ENCODE measurements at places on chromosomes 6 and 20.

GRCh38 chr6:29216528-29216927, 45.8 kb downstream of the OR2J2 start:
- DNase-seq, result no peak
- no peaks in the 10 kb centered on the region for H3K27me3 ChIP-seq
- H3K4me1 ChIP-seq, result no peaks in the 10 kb centered on the region
- no peak overlapping the region for H3K4me3 ChIP-seq

DNA sequence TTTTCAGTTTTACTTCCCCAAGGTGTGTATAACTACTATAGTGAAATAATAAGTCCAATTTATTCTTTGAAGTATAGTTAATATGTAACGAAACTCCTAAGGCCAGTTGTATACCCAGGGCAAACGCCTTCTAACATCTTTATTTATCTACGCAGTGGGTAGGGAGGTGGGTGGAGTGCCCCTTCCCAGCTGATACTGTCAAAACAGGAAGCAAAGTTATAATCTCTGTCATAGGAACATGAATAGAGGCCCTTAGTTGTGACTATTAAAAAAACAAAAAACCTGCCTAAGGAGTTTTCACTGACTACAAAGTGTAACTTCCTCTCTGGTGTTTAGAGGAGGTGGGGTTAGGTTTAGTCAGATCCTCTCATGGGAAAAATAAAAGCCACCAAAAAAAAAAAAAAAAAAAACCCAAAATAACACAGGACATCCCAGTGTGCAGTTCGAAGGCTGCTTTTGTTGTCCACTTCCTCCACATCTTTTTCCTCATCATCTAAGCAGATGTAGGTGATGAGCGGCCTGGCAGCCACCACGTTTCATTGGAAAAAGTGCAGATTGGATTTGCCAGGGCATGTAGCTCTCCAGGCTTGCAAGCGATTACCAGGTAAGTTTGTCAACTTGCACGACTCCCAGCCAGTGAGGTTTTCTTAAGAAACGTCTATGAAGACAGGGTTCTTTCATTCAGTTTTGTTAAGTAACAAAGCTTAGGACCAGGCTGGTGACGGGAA, 58.7 kb downstream of the UTRN start:
- H3K27me3 ChIP-seq, result no peaks in the 10 kb centered on the region
- peak overlapping the region; percentile 65 for H3K27ac ChIP-seq
- no peak overlapping the region for H3K4me3 ChIP-seq
- no peak for DNase-seq
- no peaks in the 10 kb centered on the region for H3K36me3 ChIP-seq

- no peaks in the 10 kb centered on the region for H3K27me3 ChIP-seq
- no peak overlapping the region for H3K4me3 ChIP-seq
- H3K36me3 ChIP-seq, result no peaks in the 10 kb centered on the region
These were observed 16.5 kb downstream of the COL20A1 start for GRCh38 chr20:63309261-63310071.

- no peak overlapping the region for H3K27ac ChIP-seq
- no peak overlapping the region for H3K4me3 ChIP-seq
- H3K36me3 ChIP-seq, result no peaks in the 10 kb centered on the region
These were observed 14.3 kb downstream of the TBPL1 start for GRCh38 chr6:133967347-133967746.

DNA sequence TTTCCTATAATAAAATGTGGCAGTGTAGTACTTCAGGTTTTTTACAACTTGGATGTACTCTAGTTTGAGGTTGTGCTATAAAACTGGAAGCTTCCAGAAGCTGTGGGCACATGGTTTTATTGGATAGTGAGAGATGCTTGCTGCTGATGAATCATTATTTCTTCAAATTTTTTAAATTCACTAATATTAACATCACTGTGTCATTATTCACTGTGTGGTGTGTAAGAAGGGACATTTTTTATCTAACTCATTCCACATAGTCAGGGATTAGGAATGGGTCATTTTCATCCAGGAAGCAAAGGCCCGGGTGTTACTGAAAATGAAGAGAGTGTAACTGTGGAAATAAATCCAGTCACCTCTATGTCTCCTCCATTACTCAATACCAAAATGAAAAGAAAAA, 421.0 kb downstream of the TENT5A start:
- H3K4me3 ChIP-seq, result no peak overlapping the region
- no peak for DNase-seq
- no peaks in the 10 kb centered on the region for H3K36me3 ChIP-seq
- H3K27me3 ChIP-seq, result no peaks in the 10 kb centered on the region

- no peaks in the 10 kb centered on the region for H3K4me1 ChIP-seq
- no peaks in the 10 kb centered on the region for H3K27me3 ChIP-seq
- no peak overlapping the region for H3K4me3 ChIP-seq
- H3K27ac ChIP-seq, result no peak overlapping the region
- no peaks in the 10 kb centered on the region for H3K36me3 ChIP-seq
- DNase-seq, result no peak
These were observed 38.1 kb upstream of the ZBTB24 start for GRCh38 chr6:109521080-109521479.

DNA sequence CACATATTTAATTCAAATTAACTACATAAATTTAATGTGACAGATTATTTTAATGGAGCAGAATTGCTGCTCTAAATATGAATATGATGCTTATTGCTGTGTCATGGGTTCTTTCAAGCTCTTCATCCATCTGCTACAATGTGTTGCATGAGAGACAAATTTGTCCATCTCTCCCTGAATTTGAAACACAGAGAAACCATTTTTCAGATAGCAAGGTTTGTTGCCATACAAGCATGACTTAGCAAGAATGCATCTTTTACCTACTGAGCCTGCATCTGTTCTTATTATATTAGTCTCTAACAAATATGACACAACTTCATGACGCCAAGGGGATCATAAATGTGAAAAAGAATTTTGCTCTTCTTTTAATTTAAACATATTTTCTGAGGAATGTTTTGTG, 8.0 kb upstream of the UTRN start:
- no peak for DNase-seq
- H3K4me1 ChIP-seq, result peaks cover 15% of the 10 kb centered on the region
- no peaks in the 10 kb centered on the region for H3K36me3 ChIP-seq
- no peaks in the 10 kb centered on the region for H3K27me3 ChIP-seq

DNA sequence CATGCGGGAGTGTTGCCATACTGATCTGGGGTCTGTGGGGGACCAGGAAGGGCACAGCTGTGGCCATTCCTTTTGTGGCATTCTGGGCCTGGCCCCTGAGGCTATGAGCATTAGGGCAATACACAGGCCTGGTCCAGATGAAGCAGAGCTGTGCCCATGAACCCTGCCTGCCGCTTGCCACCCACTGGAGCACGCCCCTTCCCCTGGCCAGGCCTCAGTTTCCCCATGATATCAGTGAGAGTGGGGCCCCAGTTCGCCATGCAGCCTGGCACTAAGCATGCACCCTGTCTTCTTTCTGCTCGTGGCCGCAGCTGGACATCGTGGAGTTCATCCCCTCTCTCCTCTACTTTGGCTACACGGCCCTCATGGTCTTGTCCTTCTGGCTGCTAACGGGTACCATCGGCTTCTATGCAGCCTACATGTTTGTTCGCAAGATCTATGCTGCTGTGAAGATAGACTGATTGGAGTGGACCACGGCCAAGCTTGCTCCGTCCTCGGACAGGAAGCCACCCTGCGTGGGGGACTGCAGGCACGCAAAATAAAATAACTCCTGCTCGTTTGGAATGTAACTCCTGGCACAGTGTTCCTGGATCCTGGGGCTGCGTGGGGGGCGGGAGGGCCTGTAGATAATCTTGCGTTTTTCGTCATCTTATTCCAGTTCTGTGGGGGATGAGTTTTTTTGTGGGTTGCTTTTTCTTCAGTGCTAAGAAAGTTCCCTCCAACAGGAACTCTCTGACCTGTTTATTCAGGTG, 42.4 kb downstream of the PLAGL2 start:
- H3K4me3 ChIP-seq, result no peak overlapping the region
- no peaks in the 10 kb centered on the region for H3K27me3 ChIP-seq
- H3K36me3 ChIP-seq, result no peaks in the 10 kb centered on the region
- peak; percentile 36 for DNase-seq
- no peak overlapping the region for H3K27ac ChIP-seq

DNA sequence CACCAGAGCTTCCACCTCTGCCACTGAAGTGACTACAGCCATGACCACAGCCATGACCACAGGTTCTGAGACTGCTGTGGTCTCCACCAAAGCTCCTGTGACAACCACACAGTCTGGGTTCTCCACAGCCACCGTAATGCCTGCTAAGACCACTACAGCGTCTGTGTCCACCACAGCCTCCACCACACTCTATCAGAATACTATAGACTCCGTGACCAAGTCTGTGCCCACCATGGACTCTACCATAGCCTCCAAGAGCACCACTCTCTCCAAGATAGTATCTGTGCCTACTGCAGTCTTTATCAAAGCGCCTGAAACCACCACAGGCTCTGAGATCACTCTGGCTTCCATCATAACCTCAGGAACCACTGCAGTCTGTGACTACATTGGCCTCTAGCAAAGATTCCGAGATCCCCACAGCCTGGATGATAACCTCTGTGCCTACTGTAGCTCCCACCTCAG, 18.3 kb upstream of the MUC21 start:
- no peak for DNase-seq
- no peak overlapping the region for H3K27ac ChIP-seq
- no peaks in the 10 kb centered on the region for H3K36me3 ChIP-seq
- H3K4me3 ChIP-seq, result no peak overlapping the region

DNA sequence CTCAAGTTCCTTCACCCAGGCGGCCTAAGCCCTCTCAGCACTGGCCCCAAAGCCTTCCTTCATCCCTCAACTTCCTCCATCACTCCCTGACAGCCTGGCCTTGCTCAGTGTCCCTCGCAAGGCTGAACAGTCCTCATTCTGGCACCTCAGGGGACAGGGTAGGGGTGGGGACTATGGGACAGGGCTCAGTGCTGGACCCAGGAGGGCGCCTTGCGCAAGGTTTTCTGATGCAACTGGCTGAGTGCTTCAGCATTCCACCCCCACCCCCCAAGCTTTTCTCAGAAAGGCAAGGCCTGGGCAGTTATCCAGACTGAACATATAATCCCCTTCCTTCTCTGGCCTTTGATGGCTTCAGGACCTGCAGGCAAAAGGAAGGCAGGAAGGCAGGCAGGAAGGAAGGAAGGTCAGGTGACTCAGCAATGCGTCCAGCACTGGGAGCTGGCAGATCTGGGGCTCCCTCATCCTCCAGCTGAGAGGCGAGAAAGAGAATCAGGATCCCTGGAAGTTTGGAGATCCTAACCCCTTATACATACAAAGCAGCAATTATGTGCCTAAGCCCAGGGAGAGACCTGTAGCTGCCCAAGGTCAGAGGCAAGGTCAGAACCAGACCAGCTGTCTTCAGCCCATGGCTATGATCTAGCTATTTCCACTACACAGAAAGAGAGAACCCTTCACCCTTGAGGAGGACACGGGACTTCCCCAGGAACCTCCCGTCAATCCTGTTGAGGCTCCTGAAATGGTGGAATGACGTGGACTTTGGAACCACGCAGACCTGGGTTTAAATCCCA, 8.6 kb upstream of the TRIB3 start:
- peak overlapping the region; percentile 92 for H3K27ac ChIP-seq
- no peaks in the 10 kb centered on the region for H3K27me3 ChIP-seq
- no peak overlapping the region for H3K4me3 ChIP-seq
- H3K36me3 ChIP-seq, result no peaks in the 10 kb centered on the region
- peak; percentile 97 for DNase-seq

DNA sequence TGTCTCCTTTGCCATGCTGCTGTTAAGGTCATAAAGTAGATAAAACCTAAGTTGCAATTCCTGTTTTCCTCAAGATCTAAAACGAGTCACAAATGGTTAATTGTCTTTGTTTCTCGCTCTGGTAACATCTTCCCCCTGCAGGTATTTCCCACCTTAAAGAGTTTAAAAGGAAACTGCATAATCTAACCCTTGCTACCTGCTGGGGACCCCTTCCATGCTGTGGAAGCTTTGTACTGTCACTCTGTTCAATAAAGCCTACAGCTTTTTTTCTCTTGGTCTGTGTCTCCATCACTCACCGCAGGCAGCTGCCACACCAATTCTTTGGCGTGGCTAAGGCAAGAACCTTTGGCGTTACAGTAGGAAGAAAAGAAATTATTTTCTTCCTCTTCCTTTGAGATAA, 117.7 kb upstream of the GJE1 start:
- no peaks in the 10 kb centered on the region for H3K36me3 ChIP-seq
- H3K27me3 ChIP-seq, result no peaks in the 10 kb centered on the region
- no peak overlapping the region for H3K4me3 ChIP-seq
- H3K27ac ChIP-seq, result no peak overlapping the region
- DNase-seq, result no peak

GRCh38 chr6:2857185-2857579, 15.5 kb upstream of the SERPINB1 start:
- H3K4me3 ChIP-seq, result no peak overlapping the region
- H3K36me3 ChIP-seq, result no peaks in the 10 kb centered on the region
- no peaks in the 10 kb centered on the region for H3K27me3 ChIP-seq
- no peak for DNase-seq

GRCh38 chr6:119259027-119259426, 90.5 kb downstream of the MAN1A1 start:
- no peaks in the 10 kb centered on the region for H3K27me3 ChIP-seq

DNA sequence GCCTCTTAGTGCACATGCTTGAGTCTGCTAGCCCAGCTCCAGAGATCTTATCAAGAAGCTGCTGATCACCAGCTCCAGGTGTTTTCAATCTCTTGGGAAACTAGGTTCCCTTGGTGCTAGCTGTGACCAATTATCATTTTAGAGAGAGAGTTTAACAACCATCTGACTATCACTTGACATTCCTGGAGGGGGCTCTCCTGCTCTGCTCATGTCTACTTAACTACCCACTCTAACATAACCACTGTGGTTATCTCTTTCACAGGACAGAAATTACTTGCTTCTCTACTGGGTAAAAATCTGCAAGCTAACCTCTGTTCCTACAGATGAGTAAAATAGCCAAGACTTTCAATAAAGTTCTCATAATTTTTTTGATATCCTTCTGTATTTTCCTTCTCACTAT, 823.4 kb upstream of the GJE1 start:
- no peak for DNase-seq
- no peaks in the 10 kb centered on the region for H3K27me3 ChIP-seq
- H3K4me1 ChIP-seq, result no peaks in the 10 kb centered on the region
- H3K4me3 ChIP-seq, result no peak overlapping the region

DNA sequence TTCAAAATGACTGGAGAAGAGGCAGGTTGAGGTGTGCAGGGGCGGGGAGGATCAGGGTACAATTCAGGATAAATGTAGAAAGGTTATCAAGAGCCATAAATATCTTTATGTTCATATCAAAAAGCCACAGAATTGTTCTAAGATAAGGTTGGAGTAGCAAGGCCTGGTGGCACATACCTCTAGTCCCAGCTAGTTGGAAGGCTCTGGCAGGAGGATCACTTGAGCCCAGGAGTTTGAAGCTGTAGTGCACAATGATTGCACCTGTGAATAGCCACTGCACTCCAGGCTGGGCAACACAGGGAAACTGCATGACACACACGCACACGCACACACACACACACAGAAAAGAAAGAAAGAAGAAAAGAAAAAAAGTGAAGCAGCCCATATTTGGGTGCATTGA, 194.8 kb downstream of the GRIK2 start:
- no peaks in the 10 kb centered on the region for H3K4me1 ChIP-seq
- DNase-seq, result no peak
- H3K4me3 ChIP-seq, result no peak overlapping the region
- no peaks in the 10 kb centered on the region for H3K27me3 ChIP-seq
- no peaks in the 10 kb centered on the region for H3K36me3 ChIP-seq
- no peak overlapping the region for H3K27ac ChIP-seq

All from right lobe of liver (tissue), 6 donors.